ENCODE measurements at places on chromosomes 5 and 9. TPM values are rescaled to one million over a fixed set of nuclear protein-coding genes. Genes with fewer than 3 reads are reported as not detected.

RETREG1 gene
- 27.1 TPM for total RNA-seq

AMBP gene
- total RNA-seq: not detected

TMEM215 gene
- not detected for total RNA-seq

PCA3 gene
- total RNA-seq: 0.44 TPM

NEUROG1 gene
- total RNA-seq: not detected

HSPB3 gene
- not detected for total RNA-seq
